Pons (tissue), 1 donor: ENCODE measurements at places on chromosomes 2 and 18.

DNA sequence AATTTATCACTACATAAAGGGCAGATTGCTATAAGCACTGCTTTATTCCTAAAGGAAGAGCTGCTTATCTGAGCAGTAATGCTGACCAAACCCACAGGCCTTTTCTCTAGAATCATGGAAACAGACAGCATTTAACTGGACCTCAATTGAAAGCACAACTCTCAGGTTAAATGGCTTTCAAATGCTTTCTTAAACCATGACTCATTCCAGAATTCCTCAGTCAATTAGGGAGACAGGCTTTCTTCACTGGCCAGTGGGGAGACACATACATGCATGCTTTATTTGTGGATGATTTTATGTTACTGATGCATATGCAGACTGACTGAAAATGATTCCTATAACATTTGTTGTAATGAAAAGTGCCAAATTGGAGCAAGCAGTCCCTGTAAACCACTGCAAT lies 114.6 kb downstream of the ACVR1 start:
- no peak for DNase-seq

DNA sequence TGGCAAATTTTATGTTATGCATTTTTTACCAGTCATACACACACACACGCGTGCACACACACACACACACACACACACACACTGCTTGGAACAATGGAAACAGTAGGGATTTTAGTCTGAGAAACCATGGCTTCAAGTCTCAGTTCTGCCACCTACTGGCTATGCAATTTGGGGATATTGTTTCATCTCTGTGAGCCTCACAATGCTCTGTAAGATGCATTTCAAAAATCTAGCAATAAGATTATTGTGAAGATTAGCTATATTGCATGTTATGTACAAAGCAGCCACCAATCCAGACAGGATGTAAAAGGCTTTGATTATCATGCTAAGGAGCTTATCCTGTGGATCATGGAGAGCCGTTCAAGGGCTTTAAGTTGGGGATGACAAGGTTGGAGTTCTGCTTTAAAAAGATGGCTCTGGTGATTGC lies 401.4 kb downstream of the NBAS start:
- peak; percentile 80 for DNase-seq

GRCh38 chr18:69097349-69097748 lies 299.5 kb downstream of the CCDC102B start:
- no peak for DNase-seq

DNA sequence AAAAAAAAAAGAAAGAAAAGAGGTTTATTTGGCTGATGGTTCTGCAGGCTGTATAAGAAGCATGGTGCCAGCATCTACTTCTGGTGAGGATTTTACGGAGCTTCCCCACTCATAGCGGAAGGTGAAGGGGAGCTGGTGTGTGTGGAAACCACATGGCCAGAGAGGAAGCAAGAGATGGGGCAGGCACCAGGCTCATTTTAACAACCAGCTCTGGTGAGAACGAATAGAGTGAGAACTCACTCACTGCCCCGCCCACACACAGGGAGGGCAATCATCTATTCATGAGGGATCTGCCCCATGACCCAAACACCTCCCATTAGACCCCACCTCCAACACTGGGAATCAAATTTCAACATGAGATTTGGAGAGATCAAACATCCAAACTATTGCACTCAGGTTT lies 68.5 kb downstream of the MOGAT1 start:
- no peak for DNase-seq

GRCh38 chr2:40395169-40396073 lies 56.5 kb downstream of the SLC8A1 start:
- no peak for DNase-seq

GRCh38 chr18:63206433-63207142 lies 113.0 kb downstream of the BCL2 start:
- no peak for DNase-seq

DNA sequence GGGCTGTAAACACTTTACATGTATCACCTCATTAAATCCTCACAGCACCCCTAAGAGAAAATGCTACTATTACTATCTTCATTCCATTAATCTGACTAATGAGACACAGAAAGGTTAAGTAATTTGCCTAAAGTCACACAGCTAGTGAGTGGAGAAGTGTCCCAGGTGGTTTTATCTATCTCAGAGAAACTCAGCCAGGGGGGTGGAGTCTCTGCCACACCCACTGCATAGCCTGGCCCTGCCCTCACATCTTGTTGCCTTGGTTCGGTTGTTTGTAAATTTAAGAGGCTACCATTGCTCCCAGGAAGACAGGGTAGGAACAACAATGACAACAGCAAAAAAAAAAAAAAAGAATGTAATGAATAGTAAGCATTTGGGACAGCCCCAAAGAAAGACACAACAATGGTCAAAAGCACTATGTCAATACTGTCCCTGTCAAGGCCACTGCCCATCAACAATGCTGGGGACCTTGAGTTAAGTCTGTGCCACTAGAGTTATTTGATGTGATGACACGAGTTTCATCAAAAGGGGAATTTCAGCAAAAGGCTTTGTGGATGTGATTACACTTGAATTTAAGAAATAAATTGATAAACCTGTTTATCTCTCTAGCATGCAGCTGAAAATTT lies 17.5 kb downstream of the CYRIA start:
- DNase-seq: no peak

DNA sequence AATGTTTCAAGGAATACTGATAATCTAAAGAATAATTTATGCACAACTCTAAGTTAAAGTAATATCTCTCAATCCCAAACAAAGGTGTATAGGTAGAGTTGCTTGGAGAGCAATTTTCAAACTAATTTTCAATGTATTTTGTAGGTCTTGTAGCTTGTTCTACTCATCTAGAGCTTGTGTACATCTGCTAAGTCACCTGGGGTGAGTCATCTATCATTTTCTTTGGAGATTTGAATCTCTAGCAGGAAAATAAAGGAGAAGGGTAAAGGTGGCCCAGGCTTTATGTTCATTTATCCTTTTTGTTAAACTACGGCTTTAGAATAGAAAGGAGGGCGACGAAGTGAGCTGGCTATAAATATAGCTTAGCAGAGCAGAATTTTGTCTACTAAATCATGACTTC lies 76.8 kb upstream of the THUMPD2 start:
- no peak for DNase-seq

GRCh38 chr2:101273056-101273455 lies 20.4 kb downstream of the CNOT11 start:
- no peak for DNase-seq
